ENCODE measurements at places on chromosomes 2 and 18. TPM values are rescaled to one million over a fixed set of nuclear protein-coding genes. Genes with fewer than 3 reads are reported as not detected.

WDR54 gene
- total RNA-seq, result 46.5 TPM

SKOR2 gene
- not detected for total RNA-seq

GRCh38 chr2:55590810-55591440, 26.5 kb downstream of the PPP4R3B start:
- H3K27me3 ChIP-seq, result no peaks in the 10 kb centered on the region
- no peak overlapping the region for H3K4me3 ChIP-seq
- no peak for DNase-seq
- no peak overlapping the region for H3K27ac ChIP-seq
- H3K36me3 ChIP-seq, result no peaks in the 10 kb centered on the region
- peaks cover 4% of the 10 kb centered on the region for H3K4me1 ChIP-seq

GRCh38 chr18:13392029-13392750, 173.6 kb downstream of the LDLRAD4 start:
- H3K4me3 ChIP-seq, result no peak overlapping the region
- no peaks in the 10 kb centered on the region for H3K27me3 ChIP-seq
- no peak for DNase-seq
- peaks cover 9% of the 10 kb centered on the region for H3K36me3 ChIP-seq
- no peak overlapping the region for H3K27ac ChIP-seq

GRCh38 chr2:37325625-37326071, 1.0 kb upstream of the PRKD3 start:
- no peak for DNase-seq
- no peaks in the 10 kb centered on the region for H3K36me3 ChIP-seq
- peak overlapping the region; percentile 87 for H3K4me3 ChIP-seq
- peaks cover 18% of the 10 kb centered on the region for H3K4me1 ChIP-seq

DNA sequence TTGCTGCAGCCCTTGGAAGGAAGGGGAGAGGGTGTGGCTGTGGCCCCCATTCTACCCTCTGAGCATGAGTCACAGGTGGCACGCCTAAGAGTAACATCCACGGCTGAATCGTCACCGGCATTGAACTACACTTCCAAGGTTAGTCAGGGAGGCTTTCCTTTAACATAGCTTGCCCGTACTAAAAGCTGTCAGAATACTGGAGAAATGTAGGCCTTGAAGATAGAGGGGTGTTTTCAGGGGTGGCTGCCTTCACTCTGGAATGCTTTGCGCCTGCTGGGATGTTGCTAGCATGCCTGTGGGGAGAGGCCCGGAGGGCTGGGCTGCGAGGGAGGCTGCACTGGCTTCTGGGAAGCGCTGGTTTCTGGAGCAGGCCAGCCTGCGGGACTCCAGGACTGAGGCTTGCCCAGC, 333.7 kb downstream of the AGAP1 start:
- no peak for DNase-seq
- no peak overlapping the region for H3K27ac ChIP-seq
- no peaks in the 10 kb centered on the region for H3K4me1 ChIP-seq
- H3K27me3 ChIP-seq, result no peaks in the 10 kb centered on the region
- no peak overlapping the region for H3K4me3 ChIP-seq
- H3K36me3 ChIP-seq, result no peaks in the 10 kb centered on the region

- H3K27ac ChIP-seq, result no peak overlapping the region
- H3K36me3 ChIP-seq, result peaks cover under 1% of the 10 kb centered on the region
- DNase-seq, result no peak
- H3K27me3 ChIP-seq, result no peaks in the 10 kb centered on the region
- peaks cover 25% of the 10 kb centered on the region for H3K4me1 ChIP-seq
These were observed 1.0 kb upstream of the ORC2 start for GRCh38 chr2:200964498-200964897.

- H3K4me1 ChIP-seq, result peaks cover 31% of the 10 kb centered on the region
- DNase-seq, result no peak
- no peak overlapping the region for H3K27ac ChIP-seq
- H3K27me3 ChIP-seq, result no peaks in the 10 kb centered on the region
These were observed 23.1 kb upstream of the ATG16L1 start for GRCh38 chr2:233228376-233228775.

- no peaks in the 10 kb centered on the region for H3K36me3 ChIP-seq
- H3K4me1 ChIP-seq, result no peaks in the 10 kb centered on the region
- H3K4me3 ChIP-seq, result no peak overlapping the region
- no peak for DNase-seq
These were observed 111.1 kb downstream of the MEP1B start for GRCh38 chr18:32300914-32301313.
